Neural progenitor cell (in vitro differentiated cells): ENCODE measurements at places on chromosomes 5 and 9. TPM values are rescaled to one million over a fixed set of nuclear protein-coding genes. Genes with fewer than 3 reads are reported as not detected.

- no peak overlapping the region for H3K4me3 ChIP-seq
- no peak for DNase-seq
- no peaks in the 10 kb centered on the region for H3K27me3 ChIP-seq
- H3K4me1 ChIP-seq = no peaks in the 10 kb centered on the region
- no peak overlapping the region for H3K27ac ChIP-seq
These were observed 30.6 kb downstream of the NKD2 start for GRCh38 chr5:1039210-1039548.

GRCh38 chr5:6450319-6450833, 1.7 kb downstream of the UBE2QL1 start:
- H3K4me3 ChIP-seq = peak overlapping the region; percentile 25
- H3K27me3 ChIP-seq = peaks cover 91% of the 10 kb centered on the region
- H3K36me3 ChIP-seq = no peaks in the 10 kb centered on the region
- no peak overlapping the region for H3K27ac ChIP-seq

GRCh38 chr5:37841203-37841602, 1.4 kb upstream of the GDNF start:
- H3K4me3 ChIP-seq = no peak overlapping the region
- H3K27ac ChIP-seq = no peak overlapping the region
- no peak for DNase-seq
- peaks cover 16% of the 10 kb centered on the region for H3K4me1 ChIP-seq

GRCh38 chr9:90504486-90504885, 138.1 kb downstream of the DIRAS2 start:
- DNase-seq = no peak
- no peak overlapping the region for H3K27ac ChIP-seq
- no peaks in the 10 kb centered on the region for H3K27me3 ChIP-seq
- H3K4me3 ChIP-seq = no peak overlapping the region

- no peaks in the 10 kb centered on the region for H3K4me1 ChIP-seq
- no peak overlapping the region for H3K4me3 ChIP-seq
- DNase-seq = no peak
- H3K27ac ChIP-seq = no peak overlapping the region
- H3K27me3 ChIP-seq = no peaks in the 10 kb centered on the region
These were observed 42.1 kb upstream of the TMOD1 start for GRCh38 chr9:97459326-97459725.

GRCh38 chr9:129232839-129233591, 55.0 kb upstream of the IER5L start:
- H3K4me3 ChIP-seq = no peak overlapping the region
- H3K27me3 ChIP-seq = no peaks in the 10 kb centered on the region
- no peak overlapping the region for H3K27ac ChIP-seq
- DNase-seq = no peak
- H3K36me3 ChIP-seq = no peaks in the 10 kb centered on the region

- H3K4me1 ChIP-seq = no peaks in the 10 kb centered on the region
- H3K36me3 ChIP-seq = no peaks in the 10 kb centered on the region
- DNase-seq = no peak
- H3K27ac ChIP-seq = no peak overlapping the region
- no peak overlapping the region for H3K4me3 ChIP-seq
- no peaks in the 10 kb centered on the region for H3K27me3 ChIP-seq
These were observed 1.1 kb downstream of the SOX30 start for GRCh38 chr5:157650991-157651611.

DNA sequence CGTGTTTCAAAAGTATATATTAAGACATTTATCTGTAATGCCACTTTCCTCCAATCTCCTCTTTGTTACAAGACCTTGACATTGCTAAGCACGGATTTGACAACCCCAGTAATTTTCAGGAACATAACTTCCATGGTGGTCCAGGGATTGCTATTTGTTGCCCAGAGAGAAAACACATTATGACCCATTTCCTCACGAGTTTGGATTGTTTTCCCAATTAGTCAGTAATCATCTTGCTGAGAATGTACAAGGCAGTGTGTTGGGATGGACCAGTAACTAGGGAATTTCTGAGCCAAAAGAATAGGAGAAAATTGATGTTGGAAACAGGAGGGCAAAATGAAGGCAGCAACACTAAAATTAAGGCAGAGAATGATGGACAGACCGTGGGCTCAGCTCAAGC, 574.1 kb downstream of the EBF1 start:
- no peaks in the 10 kb centered on the region for H3K36me3 ChIP-seq
- H3K4me1 ChIP-seq = no peaks in the 10 kb centered on the region
- DNase-seq = no peak
- no peaks in the 10 kb centered on the region for H3K27me3 ChIP-seq
- no peak overlapping the region for H3K4me3 ChIP-seq

GRCh38 chr9:99259231-99259918, 37.3 kb downstream of the SEC61B start:
- H3K27ac ChIP-seq = no peak overlapping the region
- H3K4me3 ChIP-seq = no peak overlapping the region
- peaks cover 9% of the 10 kb centered on the region for H3K4me1 ChIP-seq
- no peak for DNase-seq
- H3K36me3 ChIP-seq = no peaks in the 10 kb centered on the region

- H3K4me1 ChIP-seq = no peaks in the 10 kb centered on the region
- H3K27me3 ChIP-seq = no peaks in the 10 kb centered on the region
- no peak for DNase-seq
- H3K36me3 ChIP-seq = no peaks in the 10 kb centered on the region
These were observed 148.3 kb downstream of the PRDM9 start for GRCh38 chr5:23655674-23656073.

The INSL6 gene
- not detected in 2 replicates for total RNA-seq

The COMMD10 gene
- 46.6 and 77.0 TPM in 2 replicates for total RNA-seq

The PCDHB11 gene
- 3.8 and 4.0 TPM in 2 replicates for total RNA-seq
